8988T (cell line): ENCODE measurements at places on chromosomes 4 and X.

DNA sequence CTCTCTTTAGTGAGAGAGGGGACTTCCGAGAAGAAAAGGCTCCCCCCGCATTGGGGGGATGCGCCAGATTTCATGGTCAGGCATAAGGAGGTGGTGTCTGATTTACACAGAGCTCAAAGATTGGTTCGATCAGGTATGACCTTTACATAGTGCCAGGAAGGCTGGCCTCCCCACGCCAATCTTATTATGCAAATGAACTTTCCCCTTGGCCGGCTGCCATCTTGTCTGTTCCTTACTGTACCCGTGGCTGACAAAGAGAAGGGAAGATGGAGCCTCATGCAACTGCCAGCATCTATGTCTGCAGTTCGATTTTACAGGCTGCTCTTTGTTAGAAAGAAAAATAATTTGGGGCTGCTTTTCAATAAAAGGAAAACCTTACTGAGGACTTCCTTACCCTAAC is 197.2 kb downstream of the GPM6A start:
- DNase-seq = no peak

- no peak for DNase-seq
These were observed 101.7 kb upstream of the KLF8 start for GRCh38 chrX:56130436-56130835.

DNA sequence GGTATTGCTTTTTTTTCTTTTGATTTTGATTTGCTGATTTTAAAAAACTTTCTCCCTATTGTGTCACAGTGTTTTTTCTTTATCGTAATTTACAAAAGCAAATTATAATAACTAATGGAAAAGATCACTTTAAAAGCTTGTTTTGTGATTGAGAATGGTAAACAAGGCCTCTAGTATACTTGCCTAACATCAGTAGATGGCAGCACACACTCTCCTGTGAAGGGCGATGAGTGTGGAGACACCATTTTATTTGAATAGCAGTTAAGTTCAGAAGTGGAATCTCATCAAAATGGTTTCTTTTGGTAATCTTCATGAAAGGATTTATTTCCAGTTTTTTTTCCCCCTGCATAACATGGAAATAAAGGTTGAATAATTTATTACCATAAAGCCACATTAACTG is 72.3 kb downstream of the PAK3 start:
- no peak for DNase-seq

DNA sequence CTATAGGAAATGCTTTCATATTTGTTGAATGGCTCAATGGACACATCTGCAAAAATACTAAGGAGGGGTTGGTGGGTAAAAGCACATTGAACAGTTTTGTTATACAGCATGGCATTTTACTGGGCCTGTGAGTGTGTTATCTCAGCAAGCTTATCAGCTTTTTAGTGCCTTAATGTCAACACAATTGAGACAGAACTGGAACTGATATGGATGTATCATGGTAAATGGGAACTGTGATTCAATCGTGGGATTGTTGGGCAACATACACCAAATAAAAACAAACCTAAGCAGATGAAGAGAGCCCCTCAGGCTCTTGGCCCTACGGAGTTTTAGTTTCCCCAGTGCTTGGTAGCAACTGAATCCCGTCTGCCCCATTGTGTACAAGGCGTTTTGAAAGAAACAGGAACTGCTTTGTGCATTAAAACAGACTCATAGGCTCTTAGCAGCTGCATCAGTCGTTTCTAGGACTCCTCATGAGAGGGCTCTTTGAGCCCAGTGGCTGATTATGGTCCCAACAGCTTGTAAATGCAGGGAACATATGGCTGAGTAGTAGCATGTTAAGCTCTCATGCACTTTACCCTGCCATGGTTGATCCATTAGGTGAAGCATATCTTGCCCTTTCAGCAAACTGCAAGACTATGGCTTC is 7.3 kb downstream of the GPR119 start:
- DNase-seq = no peak

DNA sequence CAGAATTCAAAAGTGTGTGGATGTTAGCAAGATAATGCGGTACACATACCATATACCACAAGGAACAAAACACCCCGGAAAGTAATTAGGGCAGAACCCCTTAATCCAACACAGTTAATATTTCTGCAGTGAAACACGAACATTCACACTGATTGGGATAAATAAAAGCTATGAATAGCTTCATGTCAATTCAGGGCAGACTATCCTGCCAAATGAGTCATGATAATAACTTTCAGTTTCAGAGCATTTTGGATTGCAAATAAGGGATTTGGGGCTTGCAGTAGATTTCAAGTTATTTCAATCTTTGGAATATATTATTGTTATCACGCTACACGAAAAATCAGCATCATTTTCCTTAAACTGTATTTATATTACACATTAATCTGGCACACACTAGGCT is 24.3 kb downstream of the IRF2 start:
- no peak for DNase-seq

GRCh38 chr4:101065935-101066485 is 281.3 kb downstream of the PPP3CA start:
- no peak for DNase-seq

DNA sequence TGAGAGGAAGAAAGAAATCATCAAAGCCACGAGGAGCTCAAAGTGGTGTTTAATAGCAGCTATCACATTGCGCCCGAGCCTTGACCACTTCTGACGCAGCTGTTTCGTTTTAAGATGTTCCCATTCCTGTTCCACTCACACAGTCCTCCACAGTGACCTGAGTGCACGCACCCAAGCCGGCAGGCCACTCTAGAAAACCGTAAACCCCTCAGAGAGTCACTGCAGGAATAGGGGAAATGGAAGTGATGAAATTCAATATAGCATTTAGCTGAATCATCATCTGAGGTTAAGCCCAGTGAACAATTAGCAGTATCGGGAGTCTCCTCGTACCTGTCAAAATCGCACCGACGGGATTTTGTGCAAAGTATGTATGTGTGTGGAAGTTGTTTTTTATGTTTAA is 17.9 kb upstream of the HAND2 start:
- no peak for DNase-seq

- no peak for DNase-seq
These were observed 442.4 kb downstream of the ZIC3 start for GRCh38 chrX:138008281-138008680.

GRCh38 chrX:55908661-55909212 is 191.2 kb downstream of the RRAGB start:
- no peak for DNase-seq

GRCh38 chr4:14562901-14563300 is 439.4 kb upstream of the CPEB2 start:
- no peak for DNase-seq

- no peak for DNase-seq
These were observed 499.1 kb upstream of the SLIT2 start for GRCh38 chr4:19752599-19752998.

- DNase-seq = no peak
These were observed 10.0 kb upstream of the CDKL5 start for GRCh38 chrX:18415386-18415785.

DNA sequence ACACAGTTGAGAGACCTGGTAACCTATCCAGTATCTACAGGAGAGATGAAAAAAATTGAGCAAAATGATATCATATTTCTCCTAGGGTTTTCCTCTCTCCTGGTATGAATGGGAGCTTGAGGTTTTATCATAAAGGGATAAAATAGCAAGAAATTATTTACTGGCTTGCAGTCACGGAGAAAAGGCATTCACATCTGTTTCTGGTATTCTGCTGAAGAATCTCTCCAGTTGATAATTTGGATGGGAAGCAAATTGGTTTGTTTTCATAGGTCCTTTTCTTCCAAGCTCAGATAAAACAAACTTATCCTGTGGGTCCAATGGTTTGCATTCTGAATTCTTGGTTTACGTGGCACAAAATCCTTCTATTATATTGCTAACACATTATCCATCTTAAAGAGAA is 83.1 kb upstream of the GYPA start:
- DNase-seq = no peak

DNA sequence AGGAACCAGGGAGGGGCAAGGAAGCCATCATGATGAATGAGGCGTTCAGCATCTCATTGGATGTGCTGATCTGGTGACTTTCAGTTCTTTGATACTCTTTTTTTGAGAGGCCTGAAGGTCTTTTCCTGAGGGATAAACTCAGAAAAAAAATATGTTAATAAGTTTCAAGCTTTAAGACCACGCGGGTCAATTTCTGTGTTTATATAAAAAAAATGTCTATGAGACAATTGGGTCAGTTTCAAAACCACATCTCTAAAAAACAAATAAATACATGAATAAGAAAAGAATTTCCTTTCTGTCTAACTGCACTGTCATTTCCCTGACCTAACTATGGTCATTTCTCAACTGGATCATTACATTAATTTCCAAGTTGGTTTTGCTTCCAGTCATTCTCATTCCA is 62.6 kb downstream of the TRIML1 start:
- no peak for DNase-seq

GRCh38 chr4:176864238-176864637 is 71.5 kb upstream of the VEGFC start:
- no peak for DNase-seq

- DNase-seq = no peak
These were observed 3.2 kb downstream of the SPRY1 start for GRCh38 chr4:123399627-123400358.

DNA sequence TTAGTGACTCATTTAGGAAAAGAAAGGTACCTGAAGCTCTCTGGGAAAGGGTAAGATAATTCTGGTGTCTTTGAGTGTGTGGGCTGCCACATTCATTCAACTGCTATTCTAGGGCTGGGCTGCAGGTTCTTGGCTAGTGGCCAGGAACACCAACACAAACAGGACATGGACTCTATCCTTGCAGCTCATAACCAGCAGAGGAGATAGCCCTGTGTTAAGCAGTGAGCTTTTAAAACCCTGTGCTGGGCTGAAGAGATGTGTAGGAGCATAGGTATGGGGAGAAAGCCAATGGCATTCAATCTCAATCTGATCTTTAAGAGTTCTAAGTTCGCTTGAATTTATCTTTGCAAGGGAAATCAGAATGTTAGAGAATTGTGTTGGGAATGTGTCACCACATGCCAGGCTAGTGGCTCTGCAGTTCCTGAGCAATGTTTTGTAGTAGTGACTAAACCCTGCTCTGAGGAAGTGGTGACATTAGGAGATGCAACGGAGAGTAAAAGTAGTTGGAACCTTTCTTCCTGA is 39.2 kb downstream of the SGMS2 start:
- no peak for DNase-seq

- no peak for DNase-seq
These were observed 147.1 kb downstream of the FRAS1 start for GRCh38 chr4:78204176-78204575.

DNA sequence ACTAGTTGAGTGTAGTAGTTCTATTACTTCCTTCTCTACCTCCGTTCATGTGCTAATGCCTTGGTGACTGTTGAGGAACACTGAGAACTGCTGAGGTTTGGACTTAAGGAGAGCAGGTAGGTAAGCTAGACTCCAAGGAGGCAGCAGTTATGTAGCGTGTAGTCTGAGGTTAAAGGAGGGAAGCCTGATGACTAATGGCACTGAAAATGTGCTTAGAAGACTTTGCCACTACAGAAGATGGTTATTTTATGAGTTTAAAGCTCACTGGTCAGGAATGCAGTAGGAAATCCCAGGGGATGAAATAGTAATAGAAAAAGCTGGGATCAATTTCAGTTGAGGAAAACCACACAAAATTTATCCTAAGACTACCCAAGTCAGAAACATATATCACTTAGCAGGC is 1077.3 kb downstream of the RAPGEF2 start:
- DNase-seq = no peak

GRCh38 chr4:182604953-182605352 is 312.2 kb downstream of the DCTD start:
- no peak for DNase-seq

GRCh38 chr4:144655491-144655890 is 9.5 kb downstream of the HHIP start:
- no peak for DNase-seq

DNA sequence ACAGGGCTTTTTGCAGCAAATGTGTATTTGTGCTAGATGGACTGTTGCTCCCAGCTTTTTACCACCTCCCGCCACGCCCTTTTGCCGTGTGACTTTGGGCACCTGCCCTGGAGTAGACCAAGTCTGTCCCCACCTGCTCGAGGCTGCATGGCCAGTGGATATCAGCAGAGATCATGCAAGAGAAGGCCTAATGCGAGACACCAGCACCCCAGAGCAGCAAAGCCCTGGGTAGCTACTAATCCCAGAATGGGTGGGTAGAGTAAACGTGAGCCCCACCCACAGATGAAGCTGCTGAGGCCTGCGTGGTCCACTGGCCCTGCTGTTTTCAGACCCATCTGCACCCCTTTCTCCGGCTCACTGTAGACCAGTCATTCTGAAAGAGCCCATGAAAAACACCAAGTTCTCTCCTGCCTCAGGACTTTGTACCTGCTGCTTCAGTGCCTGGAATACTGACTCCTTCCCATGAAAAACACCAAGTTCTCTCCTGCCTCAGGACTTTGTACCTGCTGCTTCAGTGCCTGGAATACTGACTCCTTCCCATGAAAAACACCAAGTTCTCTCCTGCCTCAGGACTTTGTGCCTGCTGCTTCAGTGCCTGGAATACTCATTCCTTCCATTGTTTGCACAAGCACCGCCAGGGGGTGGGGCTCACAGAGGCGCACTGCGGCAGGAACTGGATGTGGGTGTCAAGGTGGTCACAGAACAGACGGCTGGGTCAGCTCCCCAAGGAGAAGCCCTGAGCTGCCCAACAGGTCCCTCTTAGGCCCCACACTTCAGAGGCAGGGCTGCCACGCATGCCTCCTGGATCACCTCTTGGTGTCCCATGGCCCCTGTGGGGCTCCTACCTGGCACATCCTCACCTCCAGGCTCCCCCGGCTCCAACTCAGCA is 5.1 kb upstream of the TNIP2 start:
- DNase-seq = no peak

DNA sequence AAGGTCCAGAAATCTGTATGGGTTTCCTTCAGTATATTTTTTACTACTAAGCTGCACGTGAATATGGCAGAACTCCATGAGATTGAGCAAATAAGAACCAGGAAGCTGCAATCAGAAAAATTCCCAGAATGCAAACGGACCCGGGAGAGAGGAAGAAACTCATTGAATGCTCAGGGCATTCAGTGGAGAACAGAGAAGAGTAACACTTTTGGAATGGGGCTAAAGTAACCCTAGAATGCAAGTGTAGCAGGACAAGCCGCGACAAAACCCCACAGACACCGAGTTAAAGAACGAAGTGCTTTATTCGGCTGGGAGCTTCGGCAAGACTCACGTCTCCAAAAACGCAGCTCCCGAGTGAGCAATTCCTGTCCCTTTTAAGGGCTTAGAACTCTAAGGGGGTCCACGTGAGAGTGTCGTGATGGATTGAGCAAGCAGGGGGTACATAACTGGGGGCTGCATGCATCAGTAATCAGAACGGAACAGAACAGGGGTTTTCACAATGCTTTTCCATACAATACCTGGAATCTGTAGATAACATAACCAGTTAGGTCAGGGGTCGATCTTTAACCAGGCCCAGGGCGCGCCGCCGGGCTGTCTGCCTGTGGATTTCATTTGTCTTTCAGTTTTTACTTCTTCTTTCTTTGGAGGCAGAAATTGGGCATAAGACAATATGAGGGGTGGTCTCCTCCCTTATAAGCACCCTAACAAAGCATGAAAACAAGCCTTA is 56.4 kb downstream of the RAB28 start:
- DNase-seq = no peak

GRCh38 chr4:22678940-22679854 is 13.5 kb upstream of the GBA3 start:
- no peak for DNase-seq

- DNase-seq = no peak
These were observed 31.3 kb upstream of the CYP2U1 start for GRCh38 chr4:107900067-107900466.

GRCh38 chr4:168743601-168744000 is 246.7 kb downstream of the PALLD start:
- no peak for DNase-seq
